Activated gamma-delta T cell (primary cell): ENCODE measurements at places on chromosomes 13 and 19.
A peak's percentile ranks its signal among the peaks of the same experiment; 100 is the strongest.

DNA sequence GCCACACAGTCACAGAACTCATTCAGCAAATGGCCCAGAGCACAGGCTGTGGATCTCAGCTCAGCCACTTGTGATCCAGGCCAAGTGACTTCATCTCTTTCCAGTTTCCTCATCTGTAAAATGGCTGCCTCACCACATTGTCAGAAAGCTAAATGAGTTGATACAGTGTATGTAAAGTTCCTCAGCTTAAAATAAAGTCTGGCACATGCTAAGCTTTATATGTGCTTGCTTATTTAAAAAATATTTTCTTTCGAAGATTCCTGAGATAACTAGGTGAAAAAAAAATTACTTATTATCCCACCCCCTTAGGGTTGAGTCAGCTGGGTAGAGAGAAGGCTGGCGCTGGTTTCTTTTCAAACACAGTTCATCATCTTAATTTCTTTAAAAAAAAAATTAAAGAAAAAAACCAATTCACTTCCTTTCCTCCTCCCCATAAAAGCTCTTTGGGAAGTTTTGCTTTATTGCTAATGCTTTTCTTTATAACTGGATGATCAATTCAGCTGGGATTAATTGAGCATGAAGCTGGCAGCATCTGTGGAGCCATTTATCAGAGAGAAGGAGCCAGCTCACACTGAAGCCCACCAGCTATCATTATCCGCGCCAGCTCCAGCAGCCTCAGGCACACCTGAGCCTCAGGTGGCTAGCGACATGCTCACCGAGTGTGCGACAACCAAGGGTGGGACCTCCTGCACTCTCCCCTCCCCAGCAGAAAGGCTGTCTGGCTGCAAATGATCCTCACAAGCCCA lies 354.9 kb downstream of the FOXO1 start:
- DNase-seq = no peak

GRCh38 chr13:28120317-28120716 lies 18.0 kb upstream of the PAN3 start:
- no peak for DNase-seq

- no peak for DNase-seq
Measured at GRCh38 chr13:50456111-50456510, 387.4 kb downstream of the DLEU7 start.

DNA sequence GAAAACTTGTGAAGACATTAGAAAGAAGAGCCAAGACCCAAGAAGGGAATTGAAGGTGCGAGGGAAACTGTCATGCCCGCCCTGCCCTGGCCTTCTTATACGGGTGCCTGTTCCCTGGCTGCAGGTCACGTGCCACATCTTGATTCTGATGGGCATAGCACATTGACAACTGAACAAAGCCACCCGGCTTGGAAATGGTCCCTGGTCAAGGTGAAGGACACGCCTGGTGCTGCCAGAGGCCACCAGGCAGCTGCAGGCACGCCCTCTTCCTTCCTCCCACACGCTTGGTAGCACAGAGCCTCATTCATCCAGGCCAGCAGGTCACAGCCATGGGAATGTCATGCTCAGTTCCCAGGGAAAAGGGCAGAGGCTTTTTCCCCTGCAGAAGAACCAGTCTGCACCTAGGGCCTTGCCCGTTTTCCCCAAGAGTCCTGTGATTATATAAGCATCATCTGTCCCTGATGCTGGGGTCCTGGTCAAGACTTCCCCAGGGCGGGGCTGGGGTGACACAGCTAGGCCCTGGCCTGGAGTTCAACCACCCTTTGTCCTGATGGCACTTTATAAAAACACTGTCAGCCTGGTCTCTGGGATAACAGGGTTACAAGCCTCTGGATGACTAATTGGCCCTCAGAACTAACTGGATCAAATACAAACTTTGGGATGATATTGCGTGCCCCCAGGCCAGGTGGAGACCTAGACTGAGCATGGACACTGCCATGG lies 56.0 kb downstream of the CDADC1 start:
- no peak for DNase-seq

DNA sequence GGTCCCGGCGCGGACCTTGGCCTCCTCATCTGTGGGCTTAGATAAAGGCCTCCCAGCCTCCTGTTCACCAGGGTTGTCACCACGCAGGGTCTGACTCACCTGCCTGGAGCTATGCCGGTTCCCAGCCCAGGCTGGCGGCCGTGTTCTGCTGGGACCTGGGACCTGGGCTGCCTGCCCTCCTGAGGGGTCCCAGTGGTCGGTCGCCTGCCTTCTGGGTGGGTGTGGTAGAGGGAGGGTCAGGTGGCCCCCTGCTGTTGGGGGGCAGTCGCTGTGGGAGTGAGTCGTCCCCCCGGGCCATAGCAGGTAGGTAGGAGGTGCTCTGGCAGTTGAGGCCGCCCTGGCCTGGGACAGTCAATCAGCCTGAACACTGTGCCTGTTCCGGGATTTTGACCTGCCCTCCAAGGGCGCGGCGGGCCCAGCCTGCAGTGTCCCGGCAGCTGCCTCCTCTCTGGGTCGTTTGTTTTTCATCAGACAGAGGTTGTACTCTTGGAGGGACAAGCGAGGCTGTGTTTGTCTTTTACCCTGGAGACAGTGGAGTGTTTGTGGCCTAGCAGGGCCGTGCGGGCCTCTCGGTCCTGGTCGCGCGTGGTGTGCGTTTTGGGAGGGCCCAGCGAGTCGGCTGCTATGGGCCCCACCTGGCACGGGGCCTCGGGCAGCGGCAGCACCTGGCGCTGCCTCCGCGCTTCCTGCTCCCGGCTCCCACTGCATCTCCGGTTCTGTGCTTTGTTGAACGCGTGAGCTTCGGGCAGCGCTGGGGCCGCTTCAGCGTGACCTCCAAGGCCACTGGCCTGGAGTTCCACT lies 2.6 kb downstream of the ADAT3 start:
- no peak for DNase-seq

GRCh38 chr19:53365899-53366493 lies 491 bp downstream of the ZNF525 start:
- DNase-seq = no peak

- no peak for DNase-seq
Measured at GRCh38 chr13:21225841-21226581, 49.6 kb downstream of the MRPL57 start.

- no peak for DNase-seq
Measured at GRCh38 chr19:49097453-49098288, 12.4 kb downstream of the SNRNP70 start.

DNA sequence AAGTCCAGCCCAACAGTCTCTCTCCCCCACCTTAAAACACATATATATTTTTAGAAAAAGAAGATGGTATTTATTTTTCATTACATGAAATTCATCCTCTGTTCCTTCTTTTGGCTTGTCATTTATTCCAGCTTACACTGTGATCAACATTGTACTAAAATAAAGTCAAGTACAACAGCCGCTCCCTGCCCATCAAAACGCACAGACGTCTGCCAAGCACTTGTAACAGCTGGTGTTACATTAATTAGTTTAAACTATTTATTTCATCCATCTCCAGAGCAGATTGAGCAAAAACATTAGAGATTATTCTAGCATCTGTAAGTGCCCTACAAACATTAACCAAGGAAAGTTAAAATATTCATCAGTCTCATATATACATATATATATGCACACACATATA lies 350.5 kb downstream of the DACH1 start:
- no peak for DNase-seq

DNA sequence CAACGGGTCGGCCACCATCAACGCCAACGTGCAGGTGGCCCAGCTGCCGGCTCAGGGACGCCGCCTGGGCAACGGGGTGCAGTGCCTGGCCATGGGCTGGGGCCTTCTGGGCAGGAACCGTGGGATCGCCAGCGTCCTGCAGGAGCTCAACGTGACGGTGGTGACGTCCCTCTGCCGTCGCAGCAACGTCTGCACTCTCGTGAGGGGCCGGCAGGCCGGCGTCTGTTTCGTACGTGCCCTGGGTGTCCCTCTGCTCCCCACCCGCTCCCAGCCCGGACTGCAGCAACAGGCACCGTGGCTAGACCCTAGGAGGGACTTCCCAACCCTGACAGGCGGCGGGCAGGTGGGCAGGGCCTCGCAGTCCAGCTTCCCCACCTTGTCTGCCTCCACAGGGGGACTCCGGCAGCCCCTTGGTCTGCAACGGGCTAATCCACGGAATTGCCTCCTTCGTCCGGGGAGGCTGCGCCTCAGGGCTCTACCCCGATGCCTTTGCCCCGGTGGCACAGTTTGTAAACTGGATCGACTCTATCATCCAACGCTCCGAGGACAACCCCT lies 3.5 kb downstream of the ELANE start:
- no peak for DNase-seq

DNA sequence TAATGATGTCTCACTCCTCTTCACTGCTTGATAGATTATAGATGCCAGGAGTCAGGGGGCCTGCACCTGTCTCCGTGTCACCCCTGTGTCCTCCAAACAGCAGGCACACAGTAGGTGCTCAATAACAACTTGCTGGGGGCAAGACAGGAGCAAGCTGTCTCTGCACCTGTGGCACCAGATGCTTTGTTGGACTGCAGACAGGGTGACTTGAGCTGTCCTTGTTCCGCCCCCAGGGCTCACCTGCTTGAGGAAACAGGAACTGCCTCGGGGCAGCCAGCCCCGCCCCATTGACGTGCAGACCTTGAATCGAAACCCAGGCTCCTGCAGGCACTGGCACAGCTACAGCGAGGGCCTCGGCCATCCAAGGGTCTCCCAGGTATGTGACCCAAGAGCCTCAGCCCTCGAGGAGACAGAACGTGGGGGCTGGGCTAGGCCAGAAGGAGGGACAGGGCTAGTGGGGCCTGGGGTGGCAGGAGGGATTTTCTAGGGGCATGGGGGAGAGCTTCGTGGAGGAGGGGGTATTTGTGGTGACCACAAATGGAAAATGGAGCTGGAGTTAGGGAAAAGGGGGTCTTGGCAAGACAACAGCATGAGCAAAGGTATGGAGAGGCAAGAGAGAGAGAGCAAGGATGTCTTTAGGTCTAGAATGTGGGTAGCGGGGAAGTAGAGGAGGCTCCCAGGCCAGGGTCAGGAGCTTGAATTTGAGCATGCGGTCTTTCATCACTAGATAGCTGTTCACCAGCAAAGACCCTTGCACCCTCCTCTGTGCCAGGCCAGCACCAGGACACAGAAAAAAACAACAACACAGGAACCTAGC lies at the start of gene HSH2D:
HSH2D (plus strand) TSS at position 287 of the 817 bp plus-strand sequence. CDS start 5,066 bp downstream, outside the sequence.
- DNase-seq = peak; percentile 38

- DNase-seq = no peak
Measured at GRCh38 chr13:101157261-101157660, 259.0 kb downstream of the NALCN start.

DNA sequence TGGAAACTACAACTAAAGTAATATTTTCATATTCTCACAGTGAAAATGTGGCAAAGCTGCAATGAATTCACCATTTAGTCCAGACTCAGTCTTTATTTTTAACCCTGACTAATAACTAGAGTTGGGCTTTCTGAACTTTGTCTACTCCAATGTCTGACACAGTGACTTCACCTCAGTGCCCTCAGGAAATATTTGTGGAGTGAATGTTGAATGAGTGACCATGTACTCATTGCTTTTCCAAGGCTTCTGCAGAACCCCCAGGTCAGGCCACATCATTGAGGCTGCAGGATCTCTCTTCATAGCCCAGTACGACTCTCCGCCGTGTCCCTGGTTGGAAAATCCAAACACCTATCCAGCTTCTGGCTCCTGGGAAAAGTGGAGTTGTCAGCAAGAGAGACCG lies 1.8 kb downstream of the ZNF175 start:
- no peak for DNase-seq

DNA sequence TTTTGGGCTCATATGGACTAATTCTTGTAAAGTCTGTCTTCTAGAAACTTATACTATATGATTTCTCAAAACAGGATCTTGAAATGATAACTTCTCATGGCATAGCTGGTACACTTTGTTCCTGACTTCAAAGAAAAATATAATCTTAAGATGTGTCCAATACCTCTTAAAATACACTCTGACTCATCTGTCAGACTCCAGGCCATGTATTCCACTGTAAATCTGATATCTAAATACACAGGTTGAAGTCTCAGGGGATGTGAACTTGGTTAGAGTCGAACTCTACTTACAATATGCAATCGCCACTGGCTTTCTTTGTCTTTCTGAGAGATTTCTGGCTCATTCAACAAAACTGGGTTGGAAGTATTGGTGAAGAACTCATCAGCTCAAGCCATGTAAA lies 99.8 kb downstream of the LACC1 start:
- DNase-seq = no peak

GRCh38 chr13:54241719-54242118 lies 1213.1 kb downstream of the OLFM4 start:
- no peak for DNase-seq

DNA sequence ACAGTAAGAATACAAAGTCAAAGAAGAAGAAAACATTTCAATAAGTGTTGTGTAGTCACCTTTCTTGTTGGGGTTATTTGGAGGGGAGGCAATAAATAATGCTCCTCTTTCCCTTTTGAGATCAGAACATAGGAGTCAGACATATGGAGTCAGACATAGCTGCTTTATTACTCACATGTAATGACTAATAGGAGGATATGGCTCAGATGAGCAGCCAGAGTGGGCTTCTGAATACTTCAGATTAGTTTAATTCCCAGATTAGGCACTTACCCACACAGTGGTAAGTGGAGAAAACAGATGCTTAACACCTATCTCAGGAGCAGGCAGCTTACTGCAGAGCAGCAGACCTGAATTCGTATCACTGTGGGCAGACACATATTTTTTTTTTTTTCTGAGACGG lies 31.7 kb upstream of the C1QTNF9B start:
- no peak for DNase-seq
